ENCODE measurements at places on chromosomes 16 and 17.

DNA sequence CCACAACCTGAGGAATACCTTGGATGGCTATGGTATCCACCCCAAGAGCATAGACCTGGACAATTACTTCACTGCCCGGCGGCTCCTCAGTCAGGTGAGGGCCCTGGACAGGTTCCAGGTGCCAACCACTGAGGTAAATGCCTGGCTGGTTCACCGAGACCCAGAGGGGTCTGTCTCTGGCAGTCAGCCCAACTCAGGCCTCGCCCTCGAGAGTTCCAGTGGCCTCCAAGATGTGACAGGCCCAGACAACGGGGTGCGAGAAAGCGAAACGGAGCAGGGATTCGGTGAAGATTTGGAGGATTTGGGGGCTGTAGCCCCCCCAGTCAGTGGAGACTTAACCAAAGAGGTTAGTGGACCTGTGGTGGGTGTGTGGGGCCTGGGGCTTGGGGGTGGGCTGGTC, 3.1 kb downstream of the NFE2L1 start:
- no peak for DNase-seq

GRCh38 chr17:78020717-78021108, 62.2 kb downstream of the TNRC6C start:
- no peak for DNase-seq

DNA sequence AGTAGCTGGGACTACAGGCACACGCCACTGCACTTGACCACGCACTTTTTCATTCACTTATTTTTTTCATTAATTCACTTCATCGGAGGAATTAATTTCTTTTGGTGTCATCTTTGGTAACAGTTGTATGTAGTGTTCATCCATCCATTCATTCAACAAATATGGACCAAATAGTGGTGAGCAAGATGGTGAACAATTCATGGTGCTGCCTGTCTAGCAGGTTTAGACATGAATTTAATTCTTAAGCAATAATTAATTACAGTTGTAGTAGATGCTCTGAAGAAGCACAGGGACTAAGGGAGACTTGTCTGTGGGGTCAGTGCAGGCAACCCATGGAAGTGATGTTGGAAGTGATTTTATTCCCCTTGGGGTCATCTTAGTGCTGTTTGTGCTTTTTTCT, 22.4 kb downstream of the GDE1 start:
- DNase-seq, result no peak

DNA sequence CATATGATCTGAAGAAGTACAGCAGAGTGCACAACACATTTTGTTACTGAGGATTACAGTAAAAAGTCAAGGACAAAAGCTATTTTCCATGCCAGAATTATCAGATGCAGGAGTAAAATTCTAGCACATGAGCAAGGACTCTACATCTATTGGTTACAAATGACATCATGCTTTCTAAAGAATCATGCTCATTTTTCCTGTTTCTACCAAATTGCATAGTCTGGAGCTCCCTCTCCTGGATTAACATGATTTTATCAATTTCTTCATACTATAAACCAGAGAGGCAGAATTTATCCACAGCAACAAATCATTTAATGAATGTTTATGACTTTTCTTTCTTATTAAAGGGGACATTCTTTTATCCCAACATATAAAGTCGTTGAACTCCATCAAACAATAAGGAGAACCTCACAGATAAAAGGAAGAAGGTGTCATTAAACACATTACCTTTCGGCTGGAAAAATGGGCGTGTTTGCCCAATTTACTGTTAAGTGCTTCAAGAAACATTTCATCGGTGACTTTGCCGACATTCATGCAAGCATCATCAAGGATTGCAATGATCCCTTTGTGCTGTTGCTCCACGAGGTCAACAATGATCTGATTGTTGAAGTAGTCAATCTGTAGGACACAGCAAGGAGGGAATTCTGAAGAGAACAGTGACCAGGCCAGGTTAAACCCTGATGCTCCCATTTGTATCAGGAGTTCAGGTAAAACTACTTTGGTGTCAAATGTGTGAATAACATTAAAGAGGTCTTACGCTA, 121.7 kb downstream of the MYO1D start:
- DNase-seq, result no peak

GRCh38 chr16:57977418-57978069, 6.6 kb upstream of the CNGB1 start:
- DNase-seq, result no peak

DNA sequence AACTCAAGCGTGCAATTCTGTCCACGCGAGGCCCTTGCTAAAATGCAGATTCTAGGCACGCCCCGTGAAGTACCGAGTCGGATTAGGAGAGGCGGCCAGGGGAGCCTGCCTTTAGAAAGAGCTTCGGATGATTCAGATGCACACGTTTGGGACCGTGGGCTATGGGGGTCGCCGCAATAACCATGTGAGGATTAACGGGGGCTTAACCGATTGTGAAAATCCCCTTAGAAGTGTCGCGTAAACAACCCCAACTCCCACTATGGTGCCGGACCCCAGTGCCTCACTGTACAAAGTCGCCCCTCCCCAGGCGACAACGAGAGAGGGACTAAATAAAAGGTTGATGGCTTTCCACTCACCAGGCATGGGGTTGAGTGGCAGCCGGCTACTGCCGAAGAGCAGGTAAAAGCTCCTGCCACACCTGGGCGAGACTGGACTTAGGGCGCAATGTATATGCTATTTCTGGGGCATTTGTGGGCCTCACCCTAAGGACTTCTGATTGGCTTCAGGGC, 635 bp upstream of the SP2 start:
- no peak for DNase-seq
